MV-4-11 (cell line): ENCODE measurements at places on chromosomes 7 and 10.

GRCh38 chr10:45460235-45460878 lies 86.3 kb downstream of the ALOX5 start:
- DNase-seq = peak; percentile 71

GRCh38 chr10:95400787-95401186 lies 110.0 kb upstream of the PDLIM1 start:
- no peak for DNase-seq

DNA sequence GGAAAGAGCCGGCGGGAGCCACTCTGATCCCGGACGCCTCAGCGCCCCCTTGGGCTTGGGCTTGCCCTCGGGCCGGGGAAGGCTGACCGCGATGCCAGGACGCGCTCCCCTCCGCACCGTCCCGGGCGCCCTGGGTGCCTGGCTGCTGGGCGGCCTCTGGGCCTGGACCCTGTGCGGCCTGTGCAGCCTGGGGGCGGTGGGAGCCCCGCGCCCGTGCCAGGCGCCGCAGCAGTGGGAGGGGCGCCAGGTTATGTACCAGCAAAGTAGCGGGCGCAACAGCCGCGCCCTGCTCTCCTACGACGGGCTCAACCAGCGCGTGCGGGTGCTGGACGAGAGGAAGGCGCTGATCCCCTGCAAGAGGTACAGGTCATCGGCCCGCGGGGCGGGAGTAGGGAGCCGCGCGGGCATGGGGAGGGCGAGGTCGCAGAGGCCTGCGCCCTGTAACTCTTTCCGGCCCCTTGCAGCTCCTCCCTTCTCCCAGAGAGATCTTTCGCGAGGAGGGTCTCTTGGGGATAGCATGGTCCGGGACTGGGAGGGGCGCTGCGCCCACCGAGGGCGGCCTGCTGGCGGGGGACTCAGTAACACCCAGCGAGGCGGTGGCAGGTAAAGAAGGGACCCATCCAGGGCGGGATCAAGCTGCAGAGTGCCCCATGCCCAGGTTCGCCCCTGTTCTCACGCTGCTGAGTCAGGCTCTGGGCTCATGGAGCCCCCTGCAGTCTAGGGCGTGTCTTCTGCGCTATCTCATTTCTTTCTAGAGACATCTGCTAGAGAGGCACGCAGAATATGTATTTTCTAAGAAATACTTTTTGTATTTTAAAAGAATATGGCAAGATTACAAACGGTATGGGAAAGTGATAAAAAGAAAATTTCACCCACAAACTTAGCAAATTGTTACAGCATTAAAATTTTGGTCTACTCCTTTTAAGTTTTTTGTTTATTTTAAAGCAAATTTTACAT lies 687 bp downstream of the EPDR1 start:
- DNase-seq = peak; percentile 58

DNA sequence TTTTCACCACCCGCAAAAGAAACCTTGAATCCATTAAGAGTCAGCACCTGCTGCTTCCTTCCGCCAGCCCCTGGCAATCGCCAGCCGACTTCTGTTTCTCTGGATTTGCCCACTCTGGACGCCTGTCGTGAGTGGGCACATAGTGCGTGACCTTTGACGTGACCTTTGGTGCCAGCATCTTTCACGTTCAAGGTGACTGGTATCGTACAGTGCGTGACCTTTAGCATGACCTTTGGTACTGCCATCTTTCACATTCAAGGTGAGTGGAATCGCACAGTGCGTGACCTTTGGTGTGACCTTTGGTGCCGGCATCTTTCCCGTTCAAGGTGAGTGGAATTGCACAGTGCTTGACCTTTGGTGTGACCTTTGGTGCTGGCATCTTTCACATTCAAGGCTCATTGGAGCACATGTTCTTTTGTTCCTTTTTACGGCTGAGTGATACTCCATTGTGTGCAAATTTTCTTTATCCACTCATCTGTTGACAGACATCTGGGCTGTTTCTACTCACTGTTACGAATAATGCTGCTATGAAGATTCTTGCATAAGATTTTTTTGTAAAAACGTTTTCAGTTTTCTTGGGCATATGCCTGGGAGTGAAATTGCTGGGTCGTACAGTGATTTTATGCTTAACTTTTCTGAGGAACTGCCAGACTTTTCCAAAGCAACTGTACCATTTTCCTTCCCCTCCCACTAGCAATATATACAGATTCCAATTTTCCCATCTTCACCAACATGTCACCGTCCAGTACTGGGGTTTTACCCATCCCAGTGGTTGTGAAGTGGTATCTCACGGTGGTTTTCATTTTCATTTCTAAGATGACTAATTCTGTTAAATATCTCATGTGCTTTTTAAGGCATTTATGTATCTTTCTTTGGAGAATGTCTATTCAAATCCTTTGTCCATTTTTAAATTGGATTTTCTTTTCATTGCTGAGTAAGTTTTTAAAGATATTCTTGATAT lies 145.3 kb downstream of the DIP2C start:
- no peak for DNase-seq

GRCh38 chr10:13700473-13701144 lies 113.8 kb downstream of the PRPF18 start:
- DNase-seq = no peak

- no peak for DNase-seq
Measured at GRCh38 chr10:123906884-123907652, 15.5 kb upstream of the CPXM2 start.

- no peak for DNase-seq
Measured at GRCh38 chr10:100209303-100209702, 20.1 kb downstream of the CHUK start.

- no peak for DNase-seq
Measured at GRCh38 chr7:115229401-115230105, 307.7 kb downstream of the MDFIC start.

- no peak for DNase-seq
Measured at GRCh38 chr10:42950606-42951485, 126.0 kb upstream of the RET start.

DNA sequence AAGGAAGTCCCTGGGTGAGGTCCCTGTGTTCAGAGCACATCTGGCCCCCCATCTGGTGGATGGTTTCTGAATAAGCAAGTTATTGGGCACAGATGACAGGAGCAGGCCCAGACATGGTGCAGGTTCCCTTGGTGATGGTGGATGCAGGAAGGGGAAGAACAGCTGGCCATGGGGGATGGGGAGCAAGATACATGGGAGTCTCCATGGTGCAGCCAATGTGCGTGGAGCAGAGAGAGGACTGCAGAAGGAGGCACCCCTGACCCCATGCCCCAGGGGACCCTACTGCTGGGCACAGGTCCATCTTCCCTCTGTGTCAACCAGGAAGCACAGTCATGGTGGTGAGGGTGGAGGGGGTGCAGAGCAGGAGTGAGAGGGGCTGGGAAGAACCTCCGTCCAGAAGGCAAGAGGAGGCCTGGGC lies 43.8 kb upstream of the RABGEF1 start:
- no peak for DNase-seq

GRCh38 chr7:92436612-92437445 lies 10.5 kb upstream of the GATAD1 start:
- DNase-seq = no peak

- no peak for DNase-seq
Measured at GRCh38 chr7:26858735-26859134, 5.7 kb downstream of the SKAP2 start.

- no peak for DNase-seq
Measured at GRCh38 chr7:101880282-101881054, 63.0 kb downstream of the CUX1 start.

DNA sequence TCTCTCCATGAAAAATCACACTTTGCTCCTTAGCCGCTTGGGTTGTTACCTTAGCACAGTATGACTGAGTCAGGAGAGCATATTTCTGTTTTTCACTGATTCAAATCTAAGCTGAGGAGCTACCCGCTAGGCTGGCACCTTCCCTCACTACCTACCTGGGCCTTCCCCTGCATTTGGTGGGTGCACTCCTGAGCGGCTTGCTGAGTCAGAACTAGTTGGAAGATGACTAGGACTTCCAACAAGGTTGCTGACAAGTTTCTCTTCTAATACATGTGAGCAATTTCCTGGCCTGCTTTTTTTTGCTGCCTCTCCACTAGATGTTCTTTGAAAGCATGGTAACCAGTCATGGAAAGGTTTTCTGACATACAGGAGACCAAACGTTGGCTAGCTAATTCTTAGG lies 43.8 kb upstream of the SEC61G start:
- DNase-seq = no peak

DNA sequence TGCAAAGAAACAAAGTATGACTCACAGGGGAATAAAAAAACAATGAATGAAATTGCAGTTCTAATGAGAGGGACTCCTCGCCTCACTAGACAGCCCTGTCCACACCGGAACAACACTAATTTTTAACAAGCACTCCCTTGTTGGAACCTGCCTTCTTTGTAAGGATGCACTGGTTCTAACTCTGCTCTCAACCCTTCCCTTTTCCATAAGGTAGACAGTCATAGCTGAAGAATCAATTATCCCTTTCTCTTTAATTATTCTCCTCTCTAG lies 65.1 kb downstream of the TSPAN12 start:
- no peak for DNase-seq

DNA sequence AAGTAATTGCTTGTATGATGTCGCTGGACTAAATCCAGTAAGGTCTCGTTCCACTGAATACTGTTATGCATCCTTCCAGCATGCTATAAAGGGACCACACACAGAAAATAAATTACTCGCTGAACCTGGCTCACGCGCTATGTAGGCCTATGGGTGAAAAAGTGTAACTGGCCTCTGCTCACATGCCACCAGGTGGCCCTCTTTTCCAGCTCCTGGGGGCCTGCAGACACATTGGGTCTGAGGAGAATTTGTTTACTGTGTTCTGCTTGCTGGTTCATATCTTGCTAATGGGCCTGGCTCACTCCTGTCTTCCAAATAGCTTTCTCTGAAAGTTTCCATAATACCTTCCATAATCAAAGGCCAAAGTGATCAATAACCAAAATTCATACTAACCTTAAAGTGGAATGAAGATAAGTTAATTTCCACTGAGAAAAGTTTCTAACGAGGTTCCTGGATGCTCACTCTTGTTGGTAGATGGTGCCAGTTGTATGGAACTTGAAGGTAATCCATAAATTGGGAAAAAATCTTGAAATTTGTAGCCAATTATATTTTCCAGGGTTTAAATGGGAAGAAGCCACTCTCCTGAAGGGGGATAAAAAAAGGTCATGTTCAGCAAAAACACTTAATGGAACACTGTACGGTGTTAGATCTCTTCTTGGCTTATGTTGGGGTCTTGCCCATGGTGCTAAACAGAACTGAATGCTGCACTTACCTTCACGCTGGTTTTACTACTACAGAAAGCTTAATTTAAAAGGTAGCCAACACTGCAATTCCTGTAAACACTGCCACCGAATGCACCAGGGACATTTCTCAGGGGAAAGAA lies 27.0 kb upstream of the ZPBP start:
- DNase-seq = no peak

DNA sequence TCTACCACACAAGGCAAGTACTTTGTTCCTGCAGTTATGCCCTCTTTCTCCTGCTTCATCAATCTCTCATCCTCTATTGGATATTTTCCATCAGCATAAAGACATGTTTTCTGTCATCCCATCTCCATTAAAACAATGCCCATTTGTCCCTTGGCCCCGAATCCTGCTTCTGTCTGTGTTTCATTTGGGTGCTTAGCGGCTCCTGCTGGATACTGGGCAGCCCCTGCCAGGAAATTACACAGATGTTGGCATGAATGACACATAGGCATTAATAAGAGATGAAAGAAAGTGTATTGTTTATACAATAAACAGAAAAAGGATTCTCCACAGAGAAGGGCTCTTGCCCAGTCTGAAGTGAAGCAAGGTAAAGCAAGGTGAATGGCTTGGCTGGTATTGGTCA lies 765.3 kb downstream of the REEP3 start:
- no peak for DNase-seq

DNA sequence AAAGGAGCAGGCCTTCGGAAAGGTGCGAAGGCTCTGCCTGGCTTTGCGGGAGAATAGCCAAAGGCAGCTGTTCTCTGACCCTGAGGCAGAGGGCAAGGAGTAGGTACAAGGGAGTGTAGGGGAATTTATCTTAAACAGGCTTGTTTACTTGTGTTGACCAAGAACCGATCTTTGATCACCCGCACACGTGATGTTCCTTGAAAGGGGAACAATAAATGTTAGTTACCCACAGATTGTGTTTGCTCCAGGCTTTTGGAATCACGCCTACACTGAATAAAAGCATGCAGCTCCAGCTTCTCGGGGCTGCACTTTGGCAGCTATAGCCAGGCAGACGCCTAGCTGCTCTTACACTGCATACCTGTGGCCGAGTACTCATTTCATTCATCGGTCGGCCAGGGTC lies 420.8 kb downstream of the PHF14 start:
- DNase-seq = no peak

- no peak for DNase-seq
Measured at GRCh38 chr10:88200312-88201032, 337.0 kb downstream of the PTEN start.

GRCh38 chr7:16562456-16563220 lies 36.0 kb downstream of the LRRC72 start:
- DNase-seq = no peak

DNA sequence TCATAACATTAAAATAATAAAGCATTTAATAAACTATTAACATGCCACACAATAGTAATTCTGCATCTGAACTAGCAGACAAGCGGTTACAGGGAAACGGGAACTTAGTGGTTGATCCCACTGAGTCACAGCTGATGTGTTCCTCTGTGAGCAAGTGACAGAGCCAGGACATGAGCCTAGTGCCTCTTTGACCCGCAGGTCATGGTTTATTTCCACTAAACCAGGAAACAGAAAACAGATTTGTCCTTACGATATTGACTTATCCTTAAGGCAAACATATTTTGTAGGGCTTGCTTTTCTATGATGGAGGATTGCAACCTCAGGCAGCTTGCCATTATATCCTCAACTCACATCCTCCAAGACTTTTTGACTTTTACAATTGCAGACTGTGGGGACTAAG lies 987.3 kb downstream of the CCSER2 start:
- no peak for DNase-seq

DNA sequence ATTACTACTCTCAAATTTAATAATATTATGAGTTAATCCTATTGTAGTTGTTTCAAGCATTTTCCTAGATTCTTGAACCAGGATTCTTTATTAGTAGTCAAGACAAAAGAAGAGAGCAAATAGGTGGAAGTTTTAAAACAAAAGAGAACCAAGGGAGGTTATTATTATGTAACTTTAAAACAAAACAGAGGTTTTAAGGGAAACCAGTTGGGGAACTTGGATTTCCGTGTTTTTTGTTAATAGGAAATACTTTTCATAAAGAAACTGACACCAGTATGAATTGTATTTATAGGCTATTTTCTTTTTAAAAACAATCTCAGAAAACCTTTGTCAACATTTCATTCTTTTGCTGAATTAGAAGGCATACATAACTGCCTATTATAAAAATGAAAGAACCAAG lies 183.9 kb downstream of the WNT2 start:
- DNase-seq = peak; percentile 12

DNA sequence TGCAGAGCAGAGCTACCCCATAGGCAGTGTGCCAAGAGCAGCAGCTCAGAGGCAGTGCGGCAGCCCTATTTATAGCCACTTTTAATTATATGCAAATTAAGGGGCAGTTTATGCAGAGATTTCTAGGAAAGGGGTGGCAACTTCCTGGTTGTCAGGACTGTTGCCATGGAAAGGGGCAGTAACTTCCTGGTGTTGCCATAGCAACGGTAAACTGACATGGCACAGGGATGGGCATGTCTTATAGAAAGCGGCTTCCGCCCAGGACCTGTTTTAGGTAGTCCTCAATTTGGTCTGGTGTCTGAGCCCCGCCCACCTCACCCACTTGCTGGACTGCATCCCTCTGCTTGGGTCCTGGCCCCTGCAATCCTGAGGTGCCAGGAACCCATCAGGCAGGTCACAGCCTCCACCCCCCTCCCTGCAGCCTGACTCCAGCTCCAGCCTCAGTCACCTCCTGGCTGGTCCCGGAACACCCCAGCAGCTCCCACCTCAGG lies 115.8 kb downstream of the TMEM130 start:
- peak; percentile 53 for DNase-seq
